ENCODE measurements at places on chromosomes 16 and 17. TPM values are rescaled to one million over a fixed set of nuclear protein-coding genes. Genes with fewer than 3 reads are reported as not detected.

The MYL4 gene
- total RNA-seq, result not detected

The CFAP97D1 gene
- total RNA-seq, result 0.04 TPM

The PTX4 gene
- not detected for total RNA-seq

The CLN3 gene
- 23.1 TPM for total RNA-seq

The TANC2 gene
- total RNA-seq, result 19.6 TPM

The DNAH9 gene
- total RNA-seq, result not detected

The GJC1 gene
- total RNA-seq, result 33.3 TPM

The SLC35G6 gene
- not detected for total RNA-seq

Measured in A549 treated with CpdA at 1 μM for 4 hours (cell line).